ENCODE measurements at places on chromosomes 3 and 15.

- no peak for DNase-seq
Measured at GRCh38 chr3:178072391-178073305, 463.6 kb upstream of the KCNMB2 start.

- no peak for DNase-seq
Measured at GRCh38 chr15:42461261-42461660, 29.7 kb downstream of the ZNF106 start.

DNA sequence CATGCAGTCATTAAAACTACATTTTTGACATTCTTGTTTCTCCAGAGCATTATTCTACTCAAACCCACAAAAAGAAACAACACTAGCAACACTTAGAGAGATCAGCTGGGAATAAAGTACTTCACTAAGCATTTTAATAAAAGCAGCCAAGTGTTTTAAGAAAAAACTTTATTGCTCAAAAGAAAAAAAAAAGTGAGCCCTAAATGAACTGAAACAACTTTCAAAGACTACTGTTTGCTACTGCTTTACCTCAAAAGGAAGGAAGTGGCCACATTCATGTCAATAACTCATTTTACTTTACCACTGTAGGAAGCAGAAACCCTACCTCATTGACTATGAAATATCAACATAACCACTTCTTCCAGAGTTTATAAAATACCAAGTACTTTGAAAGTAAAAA, 91.3 kb downstream of the UACA start:
- DNase-seq = no peak

DNA sequence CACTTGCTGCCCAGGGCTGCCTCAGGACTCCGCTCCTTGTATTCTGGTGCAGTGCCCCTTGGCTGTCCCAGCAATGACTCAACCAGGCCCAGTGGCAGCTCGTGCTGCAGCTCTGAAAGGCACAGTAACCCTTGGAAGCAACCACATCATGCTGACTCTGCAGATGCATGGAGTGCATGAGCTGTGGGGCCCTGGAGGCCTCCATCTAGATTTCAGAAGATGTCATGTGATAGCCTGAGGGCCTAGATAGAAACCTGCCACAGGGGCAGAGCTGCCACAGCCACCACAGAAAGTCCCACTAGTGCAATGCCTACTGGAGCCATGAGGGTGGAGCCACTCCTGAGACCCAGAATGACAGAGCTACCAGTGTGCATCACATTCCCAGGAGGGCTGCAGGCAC, 117.1 kb upstream of the SMAD3 start:
- no peak for DNase-seq

GRCh38 chr3:171157980-171158379, 131.5 kb upstream of the SLC2A2 start:
- no peak for DNase-seq

DNA sequence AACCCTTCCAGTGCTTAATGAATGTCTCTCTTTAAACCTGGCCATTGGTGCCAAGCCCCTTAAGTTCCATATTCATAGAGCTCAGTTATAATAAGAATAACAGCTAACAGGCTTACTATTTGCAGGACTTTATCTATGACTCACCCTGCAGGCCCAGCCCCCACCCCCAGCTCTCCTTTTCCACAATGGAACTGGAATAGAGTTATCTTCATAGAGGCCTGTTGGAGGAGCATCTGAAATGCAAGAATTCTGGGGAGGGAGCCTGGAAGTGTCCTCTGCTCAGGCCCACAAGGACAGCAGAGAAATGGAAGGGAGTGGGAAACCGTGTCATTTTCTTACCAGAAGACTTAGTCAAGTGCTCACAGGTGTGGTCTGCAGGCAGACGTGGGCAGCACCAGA, 52.8 kb downstream of the SEMA5B start:
- no peak for DNase-seq

GRCh38 chr15:58771621-58772250, 634 bp downstream of the MINDY2 start:
- DNase-seq = no peak

GRCh38 chr15:38373016-38373415, 80.9 kb upstream of the FAM98B start:
- no peak for DNase-seq

- no peak for DNase-seq
Measured at GRCh38 chr3:86942206-86942605, 48.7 kb downstream of the VGLL3 start.

DNA sequence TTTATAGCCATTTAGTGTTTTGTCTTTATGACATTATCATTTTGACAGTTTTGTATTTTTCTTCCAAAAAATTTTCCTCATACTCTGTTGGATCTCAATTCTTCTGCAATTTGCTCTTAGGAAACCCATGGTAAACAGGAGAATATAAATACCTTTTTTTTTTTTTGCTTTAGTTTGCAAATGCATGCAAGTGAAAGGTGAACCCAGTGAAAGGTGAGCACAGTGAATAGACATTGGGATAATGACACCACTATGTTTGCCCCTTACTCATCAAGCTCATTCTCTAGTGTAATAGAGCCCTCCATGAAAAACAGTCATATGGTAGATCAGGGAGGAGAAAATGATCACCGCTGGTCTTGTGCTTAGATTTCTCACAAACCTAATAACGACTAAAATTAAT, 59.0 kb upstream of the TRPC1 start:
- no peak for DNase-seq
